ENCODE measurements at places on chromosomes 2 and 18.

GRCh38 chr2:188381614-188382013 lies 89.9 kb downstream of the GULP1 start:
- no peak for DNase-seq

DNA sequence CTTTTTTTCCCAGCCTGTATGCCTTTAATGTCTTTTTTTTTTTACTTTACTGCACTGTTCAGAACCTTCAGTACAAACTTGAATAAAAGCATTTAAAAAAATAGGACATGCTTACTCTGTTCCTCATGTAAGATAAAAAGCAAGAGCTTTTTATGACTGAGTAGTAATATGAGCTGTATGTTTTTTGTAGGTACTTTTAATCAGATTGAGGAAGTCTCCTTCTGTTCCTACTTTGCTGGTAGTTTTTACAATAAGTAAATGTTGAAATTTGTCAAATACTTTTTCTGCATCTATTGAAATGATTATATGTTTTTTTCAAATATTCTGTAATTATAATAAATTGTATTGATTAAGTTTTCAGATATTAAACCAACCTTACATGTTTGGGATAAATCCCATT lies 189.8 kb downstream of the FAM210A start:
- DNase-seq = no peak

DNA sequence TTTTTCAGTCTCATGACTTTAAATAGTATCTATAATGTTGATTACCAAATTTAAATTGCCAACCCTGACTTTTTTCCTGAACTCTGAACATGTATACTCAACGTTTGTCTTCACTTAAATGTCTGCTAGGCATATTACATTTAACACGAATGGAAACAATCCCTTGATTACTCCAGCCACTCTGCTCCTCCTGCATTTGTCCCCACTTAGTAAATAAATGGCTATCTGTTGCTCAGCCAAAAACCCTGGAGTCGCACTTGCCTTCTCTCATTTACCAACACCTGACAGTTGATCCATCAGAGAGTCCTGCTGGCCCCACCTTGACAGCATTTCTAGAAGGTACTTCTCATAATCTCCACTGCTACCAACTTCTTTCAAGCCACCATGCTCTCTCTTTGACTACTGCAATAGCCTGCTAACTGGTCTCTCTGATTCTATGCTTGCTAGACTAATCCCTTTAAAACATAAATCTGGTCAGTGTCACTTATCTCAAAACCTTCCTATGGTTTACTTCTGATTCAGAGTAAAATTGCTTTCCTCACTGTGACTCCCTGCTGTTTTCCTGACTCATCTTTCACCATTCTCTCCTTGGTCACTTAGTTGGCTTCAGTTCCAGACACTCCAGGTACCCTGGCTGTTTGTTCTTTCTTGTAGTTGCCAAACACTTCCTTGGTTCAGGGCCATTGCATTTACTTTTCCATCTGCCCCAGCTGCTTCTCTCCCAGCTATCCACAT lies 31.9 kb downstream of the SPAG16 start:
- DNase-seq = no peak

DNA sequence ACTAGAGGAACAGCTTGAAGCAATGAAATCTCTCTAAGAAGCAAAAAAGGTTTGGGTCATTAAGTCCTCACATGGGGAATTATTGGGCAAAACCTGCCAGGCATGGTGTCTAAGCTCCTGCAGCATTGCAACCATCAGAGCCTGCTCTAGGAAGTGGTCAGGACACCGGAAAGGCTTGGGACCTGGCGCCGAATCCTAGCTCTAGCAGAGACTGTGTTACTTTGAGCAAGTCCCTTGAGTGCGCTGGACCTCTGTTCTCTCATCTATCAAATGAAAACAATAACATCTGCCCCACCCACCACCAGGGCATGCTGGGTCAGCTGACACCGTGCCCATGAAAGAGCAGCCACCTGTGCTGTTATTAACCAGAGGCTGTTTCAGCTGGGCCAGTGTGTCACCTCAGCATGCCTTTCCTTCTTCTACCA lies 6.3 kb downstream of the TMEM127 start:
- DNase-seq = peak; percentile 87

DNA sequence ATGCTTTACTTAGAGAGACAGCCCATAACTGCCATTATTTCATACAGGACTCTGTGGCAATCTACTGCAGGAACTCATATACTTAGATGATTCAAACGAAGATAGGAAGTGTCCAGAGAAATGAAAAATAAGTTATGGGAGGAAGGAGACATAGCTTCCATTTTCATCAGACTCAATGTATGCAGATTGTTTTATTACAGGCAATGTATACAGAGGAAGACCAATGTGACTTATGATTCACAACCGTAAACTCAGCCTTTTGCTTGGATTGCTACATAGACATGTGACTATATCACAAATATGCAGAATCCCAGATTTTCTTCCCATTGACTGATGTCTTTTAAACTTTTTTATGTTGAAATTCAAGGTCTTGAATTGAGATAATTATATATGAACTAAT lies 793.4 kb downstream of the SATB2 start:
- no peak for DNase-seq

- DNase-seq = peak; percentile 34
These were observed 9.9 kb upstream of the IL1A start for GRCh38 chr2:112794131-112794733.

- DNase-seq = peak; percentile 38
These were observed 21.7 kb downstream of the HS1BP3 start for GRCh38 chr2:20629181-20629580.

DNA sequence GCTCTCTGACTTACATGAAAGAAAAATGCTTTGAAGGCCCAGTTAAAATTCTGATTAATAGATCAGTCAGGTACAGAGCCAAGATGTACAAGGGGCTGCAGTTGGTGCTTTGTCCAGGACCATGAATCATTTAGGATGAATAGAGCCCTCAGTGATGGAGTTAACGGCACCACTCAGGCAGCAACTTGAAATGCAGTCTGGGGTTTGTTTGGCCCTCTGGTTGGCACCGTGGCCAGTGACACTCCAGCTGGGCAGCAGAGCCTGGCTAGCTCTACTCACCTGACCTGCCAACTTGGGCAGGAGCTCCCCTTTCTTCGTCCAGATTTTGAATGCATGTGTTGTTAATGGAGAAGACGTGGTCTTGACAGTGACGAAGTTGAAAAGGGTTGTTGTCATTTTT lies 493.0 kb upstream of the ACVR2A start:
- DNase-seq = no peak

Measured in mucosa of descending colon (tissue), 3 donors.